ENCODE measurements at places on chromosomes 4 and X.
A peak's percentile ranks its signal among the peaks of the same experiment; 100 is the strongest.

GRCh38 chr4:54224996-54225597, 4.0 kb upstream of the PDGFRA start:
- DNase-seq: no peak

DNA sequence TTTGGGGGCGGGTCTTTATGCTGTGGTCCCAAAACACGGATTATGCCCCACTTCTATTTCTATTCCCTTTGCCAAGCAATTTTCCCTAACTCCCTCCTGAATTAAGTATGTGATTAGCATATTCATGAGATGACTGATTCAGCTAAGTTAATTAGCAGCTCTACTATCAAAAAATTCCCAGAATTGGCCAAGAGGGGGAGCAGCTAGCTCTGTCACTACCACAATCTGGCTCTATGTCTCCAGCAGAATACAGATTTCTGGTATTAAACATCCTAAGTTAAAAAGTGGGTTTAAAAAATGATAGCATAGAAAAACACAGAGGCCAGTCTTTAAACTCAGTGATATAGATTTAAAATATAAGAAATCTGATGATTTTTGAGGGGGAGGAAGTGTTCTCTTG, 80.3 kb downstream of the GPC4 start:
- no peak for DNase-seq

DNA sequence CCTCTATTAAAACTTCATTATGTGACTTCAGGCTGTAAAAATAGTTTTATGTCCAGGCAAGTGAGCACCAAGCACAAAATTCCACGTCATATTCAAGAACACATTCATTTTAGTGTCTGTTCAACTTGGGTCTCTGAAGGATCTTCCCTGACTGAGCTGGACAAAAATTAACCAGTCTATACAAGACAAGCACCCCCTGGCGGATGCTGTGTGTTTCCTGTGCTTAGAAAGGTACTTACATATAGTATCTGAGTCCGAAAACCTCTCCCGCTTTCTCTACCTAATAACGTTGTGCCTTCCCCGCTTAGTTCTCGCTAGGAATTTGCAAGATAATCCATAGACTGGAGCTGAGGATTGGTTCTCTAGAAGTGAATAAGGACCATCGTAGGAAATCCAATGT, 2214.5 kb upstream of the TENM3 start:
- peak; percentile 39 for DNase-seq

- DNase-seq: no peak
Observed at GRCh38 chr4:52760256-52760655, 9.0 kb upstream of the ERVMER34-1 start.

- no peak for DNase-seq
Observed at GRCh38 chr4:97496298-97496873, 646.9 kb downstream of the STPG2 start.
